Stimulated activated CD4-positive, alpha-beta T cell treated with anti-CD3 and anti-CD28 coated beads, Interleukin-1b, Interleukin-23, amount 100 ng/mL, for 1 hour (primary cell): ENCODE measurements at places on chromosomes 16 and 17.

GRCh38 chr17:35057332-35057915 lies 6.1 kb downstream of the RFFL start:
- DNase-seq = no peak

DNA sequence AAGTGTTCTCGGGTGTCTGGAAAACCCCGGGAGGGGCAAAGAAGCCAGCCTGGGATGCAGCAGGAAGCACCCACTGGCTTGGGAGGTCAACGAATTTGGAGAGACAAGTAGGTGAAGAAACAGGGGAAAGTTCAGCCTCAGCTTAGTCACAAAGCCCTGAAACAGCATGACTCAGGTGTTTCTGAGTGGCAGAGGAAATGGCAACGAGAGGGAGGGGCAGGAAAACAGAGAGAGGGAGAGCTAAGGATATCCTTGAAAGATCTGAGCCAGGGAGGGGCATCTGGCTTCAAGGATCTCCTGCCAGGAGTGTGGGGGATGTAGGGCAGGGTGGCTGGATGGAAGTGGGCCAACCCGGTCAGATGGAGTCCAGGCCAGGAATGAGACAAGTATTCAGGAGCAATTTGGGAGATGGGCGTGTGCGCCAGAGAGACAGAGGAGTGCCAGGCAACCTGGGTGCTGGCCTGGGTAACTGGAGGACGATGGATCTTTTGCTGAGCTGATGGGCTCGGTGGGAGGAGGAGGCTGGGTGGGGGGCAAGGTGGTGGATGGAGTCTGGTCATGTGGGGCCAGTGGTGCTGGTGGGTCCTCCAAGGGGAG lies 27.2 kb downstream of the ABCC3 start:
- DNase-seq = no peak

DNA sequence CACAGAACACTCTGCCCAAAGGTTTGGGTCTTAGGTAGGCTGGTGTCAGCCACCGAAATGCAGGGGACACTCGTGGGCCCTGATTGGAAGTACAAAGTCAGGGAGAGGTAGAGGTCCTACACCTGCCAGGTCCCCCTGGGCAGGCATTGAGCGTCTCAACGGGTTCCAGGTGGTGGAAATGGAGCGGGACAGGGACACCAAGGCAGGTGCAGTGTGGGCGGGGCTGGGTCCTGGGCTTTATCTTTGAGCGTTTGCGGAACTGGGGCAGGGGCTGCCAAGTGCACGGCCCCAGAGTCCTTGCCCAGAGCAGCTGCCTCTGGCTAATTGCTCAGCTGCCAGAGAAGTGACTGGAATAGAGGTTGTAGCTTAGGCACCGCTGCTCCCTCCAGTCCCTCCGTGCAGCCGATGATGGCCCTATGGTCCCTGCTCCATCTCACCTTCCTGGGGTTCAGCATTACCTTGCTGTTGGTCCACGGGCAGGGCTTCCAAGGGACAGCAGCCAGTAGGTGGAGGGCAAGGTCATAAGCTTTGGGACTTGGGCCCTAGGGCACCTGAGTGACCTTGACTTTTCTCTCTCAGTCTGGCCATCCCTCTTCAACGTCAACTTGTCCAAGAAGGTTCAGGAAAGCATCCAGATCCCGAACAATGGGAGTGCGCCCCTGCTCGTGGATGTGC lies at the start of gene ZACN:
Gene ZACN, plus strand, starts transcription at position 323 of the 675 bp plus-strand sequence. Its CDS starts 83 bp downstream, at position 406.
- no peak for DNase-seq

DNA sequence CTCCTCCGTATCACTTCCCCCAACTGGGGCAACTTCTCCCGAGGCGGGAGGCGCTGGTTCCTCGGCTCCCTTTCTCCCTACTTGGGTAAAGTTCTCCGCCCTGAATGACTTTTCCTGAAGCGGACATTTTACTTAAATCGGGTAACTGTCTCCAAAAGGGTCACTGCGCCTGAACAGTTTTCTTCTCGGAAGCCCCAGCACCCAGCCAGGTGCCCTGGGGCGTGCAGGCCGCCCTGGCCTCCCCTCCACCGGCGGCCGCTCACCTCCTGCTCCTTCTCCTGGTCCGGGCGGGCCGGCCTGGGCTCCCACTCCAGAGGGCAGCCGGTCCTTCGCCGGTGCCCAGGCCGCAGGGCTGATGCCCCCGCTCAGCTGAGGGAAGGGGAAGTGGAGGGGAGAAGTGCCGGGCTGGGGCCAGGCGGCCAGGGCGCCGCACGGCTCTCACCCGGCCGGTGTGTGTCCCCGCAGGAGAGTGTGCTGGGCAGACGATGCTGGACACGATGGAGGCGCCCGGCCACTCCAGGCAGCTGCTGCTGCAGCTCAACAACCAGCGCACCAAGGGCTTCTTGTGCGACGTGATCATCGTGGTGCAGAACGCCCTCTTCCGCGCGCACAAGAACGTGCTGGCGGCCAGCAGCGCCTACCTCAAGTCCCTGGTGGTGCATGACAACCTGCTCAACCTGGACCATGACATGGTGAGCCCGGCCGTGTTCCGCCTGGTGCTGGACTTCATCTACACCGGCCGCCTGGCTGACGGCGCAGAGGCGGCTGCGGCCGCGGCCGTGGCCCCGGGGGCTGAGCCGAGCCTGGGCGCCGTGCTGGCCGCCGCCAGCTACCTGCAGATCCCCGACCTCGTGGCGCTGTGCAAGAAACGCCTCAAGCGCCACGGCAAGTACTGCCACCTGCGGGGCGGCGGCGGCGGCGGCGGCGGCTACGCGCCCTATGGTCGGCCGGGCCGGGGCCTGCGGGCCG lies 1.6 kb downstream of the HIC1 start:
- no peak for DNase-seq

DNA sequence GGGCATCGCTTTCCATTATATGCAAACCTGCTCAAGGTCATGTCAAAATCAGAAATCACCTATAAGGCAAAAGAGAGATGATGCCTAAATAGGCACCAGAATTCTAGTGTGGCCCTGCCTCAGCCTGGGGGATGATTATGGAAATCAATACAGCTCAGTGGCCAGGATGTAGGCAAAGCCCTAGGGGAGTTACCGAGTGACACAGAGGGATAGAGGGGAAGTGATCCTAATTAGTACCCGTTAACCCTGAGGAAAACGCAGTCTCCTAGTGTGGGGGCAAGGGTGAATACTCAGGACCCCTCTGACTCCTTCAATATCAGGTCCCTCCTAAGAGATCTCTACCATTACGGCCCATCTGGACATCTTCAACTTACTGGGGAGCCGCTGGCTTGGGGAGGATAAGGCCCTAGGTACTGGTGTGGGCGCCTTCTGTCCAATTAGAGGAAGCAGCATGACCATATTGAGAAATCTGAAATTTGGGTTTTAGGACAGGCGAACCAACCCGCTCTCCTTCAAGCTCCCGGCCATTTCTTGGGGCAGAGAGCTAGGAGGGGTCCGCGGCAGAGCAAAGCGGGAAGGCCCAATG lies 725 bp downstream of the NT5C3B start:
- DNase-seq = no peak

DNA sequence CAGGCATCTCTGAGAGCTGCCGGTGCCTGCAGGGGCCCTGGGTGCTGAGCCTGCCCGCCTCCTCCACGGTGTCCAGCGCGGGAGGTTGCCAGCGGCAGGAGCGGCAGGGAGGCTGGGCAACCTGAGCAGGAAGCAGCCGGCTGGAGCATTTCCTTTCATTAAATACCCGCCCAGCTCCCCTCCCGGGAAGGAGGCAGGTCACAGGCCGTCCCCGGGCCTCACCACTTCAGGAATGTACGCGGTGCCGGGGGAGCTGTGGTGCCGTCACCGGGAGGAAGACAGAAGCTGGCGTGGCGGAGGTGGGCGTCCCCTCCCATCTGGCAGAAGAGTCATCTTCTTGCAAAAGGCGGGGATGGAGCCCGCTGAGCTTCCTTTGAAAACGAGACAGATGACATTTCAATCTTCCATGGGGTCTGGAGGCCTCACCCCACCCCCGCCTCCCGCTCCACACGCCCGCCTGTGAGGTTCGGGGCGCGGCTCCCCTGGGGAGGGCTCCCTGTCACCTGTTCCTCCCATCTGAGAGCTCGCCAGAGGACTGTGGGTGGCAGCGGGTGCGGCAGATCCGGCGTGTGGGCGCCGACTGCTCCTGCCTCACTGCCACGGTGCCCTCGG lies 16.0 kb downstream of the SOX8 start:
- peak; percentile 27 for DNase-seq

DNA sequence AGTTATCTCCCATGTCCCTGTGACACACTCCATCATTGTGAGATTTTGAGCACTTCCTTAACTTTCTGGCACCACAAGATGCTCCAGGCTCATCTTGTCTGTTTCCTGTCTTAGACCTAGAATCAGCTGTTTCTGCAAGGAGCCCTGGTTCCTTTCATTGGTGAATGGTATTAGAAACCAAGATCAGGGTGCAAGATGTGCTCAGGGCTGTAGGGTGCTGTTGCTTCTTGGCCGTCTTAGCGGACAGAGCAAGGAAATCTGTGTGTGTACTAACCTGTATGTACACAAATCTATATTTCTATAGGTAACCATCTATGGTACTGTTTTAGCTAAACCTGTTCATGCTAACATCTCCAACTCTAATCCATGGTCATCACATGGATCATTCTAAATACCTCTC lies 8.1 kb upstream of the PRM1 start:
- DNase-seq = no peak

DNA sequence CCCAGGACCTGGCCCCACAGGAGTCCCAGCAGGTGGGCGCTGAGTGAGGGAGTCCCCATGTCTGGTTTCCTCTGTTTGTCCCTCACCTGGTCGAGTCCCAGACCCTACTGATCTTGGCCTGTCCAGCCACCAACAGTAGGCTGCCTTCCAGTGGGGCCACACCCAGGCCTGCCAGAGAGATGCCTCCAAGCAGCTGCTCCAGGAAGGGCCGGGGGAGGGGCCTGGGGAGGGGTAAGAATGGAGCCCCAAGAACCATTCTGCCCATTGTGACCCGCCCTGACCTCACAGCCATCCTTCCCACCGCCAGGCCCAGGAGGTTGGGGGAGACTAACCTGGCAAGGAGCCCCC lies 736 bp downstream of the SPATA20 start:
- DNase-seq = no peak

- DNase-seq = no peak
Measured at GRCh38 chr17:29195465-29196081, 15.4 kb upstream of the MYO18A start.

- no peak for DNase-seq
Measured at GRCh38 chr17:29291163-29291752, 2.7 kb downstream of the NUFIP2 start.

- DNase-seq = no peak
Measured at GRCh38 chr16:17590711-17591654, 120.2 kb upstream of the XYLT1 start.

- DNase-seq = no peak
Measured at GRCh38 chr17:53168413-53168812, 654.3 kb upstream of the KIF2B start.

- no peak for DNase-seq
Measured at GRCh38 chr16:68298907-68299561, 11.7 kb downstream of the SLC7A6OS start.

GRCh38 chr16:27561216-27561615 lies 11.3 kb downstream of the KATNIP start:
- DNase-seq = no peak

DNA sequence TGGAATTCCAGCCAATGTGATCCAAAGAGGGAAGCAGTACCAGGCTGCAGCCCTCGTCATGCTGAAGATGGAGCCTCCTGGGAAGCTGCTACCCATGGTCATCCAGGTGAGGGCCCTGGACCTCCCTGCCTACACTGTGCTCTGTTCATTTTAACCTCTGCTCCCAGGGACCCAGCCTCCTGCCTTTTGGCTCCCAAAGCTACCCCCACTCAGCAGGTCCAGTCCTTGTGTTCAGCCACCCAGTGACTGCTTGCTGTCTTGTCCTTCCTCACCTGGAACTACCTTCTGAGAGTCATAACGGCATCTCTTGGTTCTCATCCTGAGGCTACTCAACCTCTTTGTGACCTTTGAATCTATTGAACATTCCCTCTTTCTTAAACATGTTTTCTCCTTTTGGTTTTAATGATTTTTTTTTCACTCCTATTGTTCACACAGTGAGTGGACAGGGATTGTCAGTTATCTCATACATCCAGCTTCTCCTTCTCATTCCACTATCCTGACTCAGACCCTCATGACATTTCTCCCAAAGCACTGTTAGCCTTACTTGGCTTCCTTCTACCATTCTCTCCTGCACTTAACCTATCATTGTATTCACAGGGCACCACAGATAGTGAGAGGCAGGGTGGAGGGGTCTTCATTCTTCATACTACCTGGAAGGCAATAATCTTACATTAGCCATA lies 53.3 kb downstream of the GOSR1 start:
- DNase-seq = no peak

DNA sequence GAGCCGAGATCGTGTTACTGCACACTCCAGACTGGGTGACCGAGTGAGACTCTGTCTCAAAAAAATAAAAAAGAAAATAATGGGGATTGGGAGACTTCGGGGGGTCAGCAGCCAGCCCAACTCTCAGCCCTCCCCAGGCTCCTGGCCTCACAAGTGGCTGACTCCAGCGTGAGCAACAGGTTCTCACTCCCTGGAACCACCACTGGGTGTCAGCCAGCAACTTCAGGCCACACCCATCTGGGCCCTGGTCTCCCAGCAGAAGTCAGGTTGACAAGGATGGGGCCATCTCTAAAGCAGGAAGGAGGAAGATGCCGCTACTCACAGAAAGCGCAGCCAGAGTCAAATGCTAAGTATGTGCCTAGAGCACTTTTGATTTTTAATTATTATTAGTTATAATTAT lies 139.4 kb downstream of the C16orf78 start:
- no peak for DNase-seq

GRCh38 chr17:68255731-68256538 lies 8.1 kb downstream of the AMZ2 start:
- DNase-seq = no peak

DNA sequence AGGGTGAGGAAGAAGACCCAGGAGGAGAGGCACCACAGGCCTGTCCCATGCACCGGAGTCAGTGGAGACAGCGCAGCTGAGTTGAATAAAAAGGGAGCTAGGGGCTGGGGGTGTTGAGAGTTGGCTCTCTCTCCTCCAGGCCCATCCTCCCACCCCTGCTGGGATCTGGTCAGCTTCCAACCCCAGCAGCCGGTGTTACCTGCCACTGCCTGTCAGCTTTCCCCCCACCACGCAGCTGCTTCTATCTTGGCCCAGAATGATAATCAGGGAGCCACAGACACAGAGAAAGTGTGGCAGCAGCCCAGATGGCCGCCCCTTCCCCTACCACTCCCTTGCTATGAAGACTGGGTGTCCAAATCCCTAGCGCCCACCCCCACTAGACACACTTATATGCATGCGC lies 120.6 kb upstream of the RPL38 start:
- DNase-seq = no peak

GRCh38 chr17:42559075-42559474 lies 2.9 kb upstream of the COASY start:
- no peak for DNase-seq

GRCh38 chr17:73743518-73744201 lies 99.4 kb upstream of the SDK2 start:
- no peak for DNase-seq

- no peak for DNase-seq
Measured at GRCh38 chr17:13784434-13785095, 182.8 kb upstream of the HS3ST3A1 start.
